Urinary bladder (tissue), 4 donors: ENCODE measurements at places on chromosomes 13 and 19. TPM values are rescaled to one million over a fixed set of nuclear protein-coding genes. Genes with fewer than 3 reads are reported as not detected.
A peak's percentile ranks its signal among the peaks of the same experiment; 100 is the strongest.

DNA sequence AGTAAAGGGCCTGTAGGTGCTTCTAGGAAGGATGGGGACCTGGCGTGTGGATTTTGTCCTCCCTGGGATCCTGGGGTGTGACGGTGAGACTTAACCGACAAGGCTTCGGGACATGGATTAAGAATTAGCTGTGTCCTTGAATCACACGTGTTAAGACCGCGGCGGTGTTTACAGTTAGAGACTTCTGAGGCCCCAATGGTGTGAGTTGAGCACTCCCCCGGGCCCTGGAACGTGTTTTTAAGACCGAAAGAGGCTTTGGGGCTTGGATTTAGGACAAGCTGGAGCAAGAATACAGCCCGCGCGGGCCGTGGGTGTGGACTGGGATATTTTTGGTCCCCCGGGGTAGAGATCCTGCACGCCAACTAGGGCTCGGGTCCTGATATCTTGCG, 1.2 kb upstream of the SLC27A1 start:
- no peak for DNase-seq

- no peak for DNase-seq
These were observed 57.7 kb upstream of the LDLR start for GRCh38 chr19:11031421-11032070.

Gene TMIGD2
- 0.58 TPM for polyA plus RNA-seq

GRCh38 chr13:51148952-51149573, 38.0 kb upstream of the C13orf42 start:
- DNase-seq: peak; percentile 7

Gene SIGLEC12
- 0.37 TPM for polyA plus RNA-seq

Gene CKM
- 1.1 TPM for polyA plus RNA-seq

Gene RFPL4A
- not detected for polyA plus RNA-seq

GRCh38 chr13:104817271-104817670, 1718.2 kb downstream of the EFNB2 start:
- DNase-seq: no peak

Gene ANKRD27
- polyA plus RNA-seq: 32.6 TPM

DNA sequence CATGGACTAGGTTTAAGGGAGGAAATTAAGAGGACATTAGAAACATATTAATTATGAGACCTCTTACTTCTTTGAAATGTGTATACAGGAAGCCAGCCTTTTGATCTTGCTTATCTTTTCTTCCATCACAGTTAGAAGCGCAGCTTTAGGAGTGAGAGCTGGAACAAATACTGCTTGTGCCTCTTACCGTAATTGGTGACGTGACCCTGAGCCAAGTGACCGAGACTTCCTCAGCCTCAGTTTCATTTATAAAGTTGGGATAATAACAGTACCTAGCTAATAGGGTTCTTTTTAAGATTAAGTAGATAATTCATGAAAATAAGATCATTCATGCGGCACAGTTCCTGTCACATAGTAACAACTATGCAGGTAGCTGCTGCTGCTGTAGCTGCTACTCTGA, 18.5 kb downstream of the FREM2 start:
- DNase-seq: no peak

DNA sequence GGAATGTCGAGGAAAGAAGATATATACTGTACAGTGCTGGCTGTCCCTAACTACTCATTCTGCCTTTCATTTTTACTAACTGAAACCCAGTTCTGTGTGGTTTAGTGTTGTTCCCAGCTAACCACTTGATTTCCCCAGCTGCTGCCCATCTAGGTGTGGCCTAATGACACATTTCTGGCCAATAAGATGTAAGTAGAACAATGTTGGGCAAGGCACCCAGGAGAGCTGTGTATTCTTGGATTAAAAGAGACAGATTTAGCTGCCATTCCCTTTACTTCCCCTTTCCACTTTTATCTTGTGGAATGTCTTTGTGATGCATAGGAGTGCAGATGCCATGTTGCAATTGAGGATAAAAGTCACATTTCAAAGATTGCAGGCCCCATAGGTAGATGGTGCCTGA, 28.3 kb upstream of the PCDH9 start:
- DNase-seq: no peak

Gene KLHL1
- polyA plus RNA-seq: not detected
